ENCODE measurements at places on chromosomes 1 and 21.

DNA sequence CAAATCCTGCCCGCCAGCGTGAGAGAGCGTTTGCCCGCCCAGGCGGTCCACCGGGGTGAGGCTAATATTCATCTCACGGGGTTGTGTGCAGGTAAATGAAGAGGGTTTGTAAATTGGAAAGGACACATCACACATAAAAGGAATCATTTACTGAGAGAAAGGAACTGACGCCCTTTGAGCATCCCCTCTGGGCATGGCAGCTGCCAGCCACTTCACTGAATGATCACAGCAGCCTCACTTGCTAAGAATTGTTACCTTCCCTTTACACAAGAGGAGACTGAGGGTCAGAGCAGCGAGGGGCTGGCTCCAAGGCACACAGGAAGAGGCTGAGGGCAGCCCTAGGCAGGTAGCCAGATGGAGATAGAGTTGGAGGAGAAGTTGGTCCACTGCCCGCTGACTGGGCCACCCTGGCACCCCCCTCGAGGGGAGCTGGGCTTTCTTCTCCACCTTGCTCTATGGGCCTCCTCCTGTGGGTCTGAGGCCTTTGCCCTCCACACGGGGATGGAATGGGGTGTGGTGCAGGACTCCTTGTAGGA, 96.0 kb downstream of the FOXD2 start:
- no peak for DNase-seq

GRCh38 chr1:78894811-78895210, 111.7 kb downstream of the ADGRL4 start:
- DNase-seq: no peak

GRCh38 chr1:205465392-205465791, 9.5 kb upstream of the BLACAT1 start:
- DNase-seq: no peak

DNA sequence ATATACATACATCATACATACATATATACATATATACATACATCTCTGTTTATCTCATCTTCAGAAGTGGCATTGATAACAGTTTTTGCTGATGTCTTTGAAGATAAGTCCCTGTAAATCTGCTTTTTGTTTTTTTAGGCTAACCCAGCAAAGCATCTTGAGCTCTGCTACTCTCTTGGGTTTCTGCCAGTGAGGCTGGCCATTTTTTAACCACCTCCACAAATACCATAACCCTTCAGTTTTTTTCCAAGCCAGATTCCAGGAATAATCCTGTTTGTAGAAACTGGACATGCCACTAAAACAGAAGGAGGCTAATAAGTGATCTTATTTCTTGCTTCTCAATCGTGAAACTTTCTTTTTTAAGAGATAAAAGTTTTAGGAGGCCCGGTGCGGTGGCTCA, 21.6 kb downstream of the SDHC start:
- DNase-seq: no peak

DNA sequence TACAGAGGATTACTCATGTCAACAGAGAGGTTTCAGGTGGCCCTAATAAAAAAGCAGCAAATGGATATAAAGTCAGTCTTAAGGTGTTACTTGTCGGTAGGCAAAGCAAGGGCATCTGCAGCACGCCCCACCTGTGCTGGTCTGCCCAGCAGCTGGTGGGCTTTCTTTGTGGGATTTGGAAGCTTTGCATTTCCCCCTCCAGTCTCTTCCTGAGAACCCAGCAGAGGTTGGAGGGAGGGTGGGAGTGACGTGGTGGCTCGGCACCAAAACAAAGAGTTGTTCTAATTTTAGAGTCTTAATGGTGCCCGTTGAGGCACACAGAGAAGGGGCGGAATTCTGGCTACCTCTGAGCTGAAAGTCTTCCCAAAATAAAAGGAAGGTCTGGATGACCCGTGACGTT, 4.8 kb upstream of the PCBP3 start:
- no peak for DNase-seq
